ENCODE measurements at places on chromosomes 4 and X.

- DNase-seq = no peak
These were observed 99.2 kb downstream of the JADE1 start for GRCh38 chr4:128908735-128909134.

DNA sequence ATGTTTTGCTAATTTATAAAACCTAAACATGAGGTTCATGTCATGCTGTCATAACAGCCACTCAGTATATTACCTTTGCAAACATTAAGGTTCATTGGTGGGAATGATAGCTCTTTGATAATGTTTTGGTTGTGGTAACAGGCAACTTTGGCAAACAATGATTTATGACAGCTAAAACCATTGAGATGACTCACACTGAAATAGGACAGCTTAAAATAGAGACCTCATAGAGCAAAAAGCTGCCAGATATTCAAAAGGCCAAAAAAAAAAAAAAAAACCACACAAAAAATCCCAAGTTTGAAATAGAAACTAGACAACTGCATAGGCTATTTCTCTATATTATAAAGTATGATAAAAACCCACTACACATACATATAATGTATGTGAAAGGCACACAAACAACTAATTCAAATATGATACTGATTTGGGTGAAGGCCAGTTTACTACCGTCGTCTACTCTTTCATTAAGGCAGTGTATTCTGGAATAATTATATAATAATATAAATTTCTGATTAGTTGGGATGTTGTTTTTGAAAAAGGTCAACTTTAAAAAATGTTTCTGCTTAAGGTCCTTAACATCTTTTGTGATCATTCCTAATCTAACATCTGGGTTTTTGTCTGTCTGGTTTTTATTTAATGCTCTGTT lies 646.0 kb upstream of the PITX2 start:
- DNase-seq = no peak

GRCh38 chr4:181684310-181684709 lies 558.9 kb upstream of the TENM3 start:
- no peak for DNase-seq

DNA sequence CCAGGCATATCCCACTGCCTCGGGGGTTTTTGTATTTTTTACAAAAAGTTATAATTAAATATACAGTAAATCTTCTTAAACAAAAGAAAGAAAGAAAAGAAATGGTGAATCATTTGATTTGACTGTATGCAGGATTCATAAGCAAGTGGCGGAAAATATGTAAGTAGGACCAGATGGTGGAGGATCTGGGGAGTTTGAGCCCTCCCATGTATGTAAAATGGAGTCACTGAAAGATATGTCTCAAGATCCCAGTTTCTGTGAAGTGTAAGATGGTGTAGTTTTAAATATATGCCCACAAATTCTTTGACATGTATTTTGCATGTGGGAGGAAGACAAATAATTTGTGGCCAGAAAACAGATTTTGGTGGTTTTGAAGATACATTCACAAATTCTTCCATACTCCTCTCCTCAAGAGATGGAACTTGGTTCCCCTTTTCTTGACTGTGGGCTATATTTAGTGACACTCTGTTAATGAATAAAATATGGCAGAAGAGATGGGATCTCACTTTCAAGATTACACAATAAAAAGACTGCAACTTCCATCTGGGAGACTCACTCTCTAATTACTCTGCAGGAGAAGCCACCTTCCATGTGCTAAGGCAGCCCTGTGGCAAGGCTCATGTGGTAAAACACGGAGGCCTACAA lies 133.6 kb upstream of the S100G start:
- DNase-seq = no peak

GRCh38 chrX:24339911-24340310 lies 20.5 kb upstream of the SUPT20HL1 start:
- no peak for DNase-seq

DNA sequence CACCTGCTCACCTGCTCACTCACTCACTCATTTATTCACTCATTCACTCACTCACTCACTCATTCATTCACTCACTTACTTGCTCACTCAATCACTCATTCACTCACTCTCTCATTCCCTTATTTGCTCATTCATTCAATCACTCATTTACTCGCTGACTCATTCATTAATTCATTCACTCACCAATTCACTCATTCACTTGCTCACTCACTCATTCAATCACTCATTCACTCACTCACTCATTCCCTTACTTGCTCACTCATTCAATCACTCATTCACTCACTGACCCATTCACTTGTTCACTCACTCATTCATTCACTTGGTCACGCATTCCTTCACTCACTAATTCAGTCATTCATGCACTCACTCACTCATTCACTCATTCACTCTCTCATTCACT lies 88.7 kb upstream of the AFAP1 start:
- no peak for DNase-seq

DNA sequence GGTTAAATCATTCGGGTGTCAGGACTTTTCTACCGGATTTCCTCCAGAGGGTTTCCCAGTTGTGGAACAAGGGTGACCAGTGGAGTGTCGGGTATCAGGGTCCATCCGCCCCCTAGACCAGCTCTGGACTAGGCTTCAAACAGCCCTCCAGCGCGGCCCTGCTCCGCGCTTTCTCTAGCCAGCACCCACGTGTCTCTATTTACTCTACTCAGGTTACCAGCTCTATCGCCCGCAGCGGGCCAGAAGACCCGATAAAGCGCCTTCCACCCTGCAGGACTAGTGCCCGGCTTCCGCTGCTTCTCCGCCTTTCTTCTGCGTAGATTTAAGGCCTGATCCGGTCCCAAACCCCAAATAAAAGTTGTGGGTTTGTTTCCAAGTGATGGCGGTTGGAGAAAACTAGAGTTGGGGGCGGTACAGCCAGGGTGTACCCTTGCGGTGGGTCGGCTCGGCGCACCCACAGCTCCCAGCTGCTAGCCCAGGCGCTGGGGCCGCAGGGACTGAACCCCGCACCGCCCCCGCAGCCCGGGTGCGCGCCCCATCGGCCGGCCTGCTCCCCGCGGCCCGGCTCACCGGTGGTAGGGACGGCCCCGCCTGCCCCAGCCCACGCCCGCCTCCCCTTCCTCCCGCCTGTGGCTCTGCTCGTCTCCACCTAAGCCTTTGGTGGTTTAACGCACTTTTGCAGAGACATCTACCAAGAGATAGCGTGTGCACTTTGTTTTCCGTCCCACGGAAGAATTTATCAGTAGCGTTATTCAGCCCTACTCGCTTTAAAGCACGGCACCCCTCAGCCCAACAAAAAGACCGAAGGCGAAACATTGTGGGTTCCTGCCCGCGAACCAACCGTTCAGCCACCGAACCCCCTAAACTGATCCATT lies 2.1 kb downstream of the LEF1 start:
- peak; percentile 88 for DNase-seq

- peak; percentile 43 for DNase-seq
These were observed 55.7 kb upstream of the PPARGC1A start for GRCh38 chr4:23945451-23946017.

DNA sequence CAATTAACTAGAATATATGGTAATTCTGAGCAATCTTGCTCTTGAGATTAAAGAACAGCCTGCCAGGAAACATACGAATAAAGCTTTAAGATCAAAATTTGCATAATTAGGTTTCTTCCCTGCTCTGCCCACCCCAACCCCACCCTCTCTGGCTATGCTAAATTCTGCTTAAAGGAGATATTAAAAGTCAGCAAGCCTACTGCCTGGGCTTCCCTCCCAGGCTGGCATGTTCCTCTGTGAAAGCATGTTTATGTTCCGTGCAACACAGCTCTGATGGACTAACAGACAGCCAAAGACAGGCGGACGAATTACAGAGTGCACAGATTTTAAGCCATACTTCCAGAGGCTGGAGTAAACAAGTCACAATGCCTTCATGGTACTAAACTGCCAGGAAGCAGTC lies 28.4 kb downstream of the CD99L2 start:
- no peak for DNase-seq

- no peak for DNase-seq
These were observed 62.5 kb downstream of the RLIM start for GRCh38 chrX:74551934-74552333.

DNA sequence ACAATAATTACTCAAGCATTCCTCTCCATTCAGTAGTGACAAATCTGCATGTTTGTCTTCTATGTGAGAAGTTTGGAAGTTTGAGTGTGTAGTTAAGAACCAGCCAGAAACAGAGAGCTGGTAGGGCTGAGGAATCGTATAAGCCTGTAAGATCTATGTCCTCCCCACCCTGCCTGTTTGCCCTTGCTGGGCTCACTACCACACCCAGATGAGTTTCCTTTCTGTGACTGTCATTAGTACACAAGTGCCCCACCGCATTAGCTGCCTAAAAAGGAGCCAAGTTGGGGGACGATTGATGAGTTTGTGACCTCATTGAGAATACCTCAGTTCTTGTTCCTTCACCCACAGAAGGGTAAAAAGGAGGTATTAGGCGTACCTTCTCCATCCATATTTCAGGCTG lies 28.3 kb downstream of the DOCK11 start:
- DNase-seq = no peak

DNA sequence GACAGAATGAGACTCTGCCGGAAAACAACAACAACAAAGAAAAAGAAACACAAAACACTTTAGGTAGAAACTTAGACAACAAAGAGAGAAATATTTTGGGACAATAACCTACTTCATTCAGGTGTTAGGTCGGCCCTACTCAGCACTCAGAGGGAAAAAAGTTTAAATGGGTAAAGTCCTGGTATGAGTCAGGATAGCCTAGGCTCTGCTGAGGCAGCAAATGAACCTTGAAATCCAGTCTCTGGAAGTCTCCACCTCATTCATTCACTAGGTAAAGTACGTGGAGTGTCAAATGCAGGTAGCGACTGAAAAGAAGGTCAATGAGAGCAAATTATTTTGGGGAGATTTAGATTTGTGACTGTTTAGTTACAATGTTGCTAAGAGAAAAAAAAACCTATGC lies 127.4 kb downstream of the FHDC1 start:
- no peak for DNase-seq

DNA sequence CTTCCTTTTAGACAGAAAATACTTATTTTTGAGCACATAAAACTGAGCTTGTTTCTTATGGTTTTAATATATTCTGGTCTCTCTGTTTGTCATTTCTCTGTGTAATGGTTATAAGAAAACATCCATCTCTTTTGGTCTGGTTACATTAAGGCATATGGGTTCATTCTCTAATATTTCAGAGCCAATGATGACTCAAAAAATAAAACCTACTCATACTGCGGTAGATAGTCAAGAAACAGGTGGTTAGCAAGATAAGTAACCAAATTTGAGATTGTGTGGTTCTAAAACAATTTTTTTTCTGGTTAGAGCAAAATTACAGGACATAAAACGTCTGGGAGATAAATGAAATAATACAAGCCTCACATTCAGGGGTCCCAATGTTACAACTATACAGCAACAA lies 654.5 kb downstream of the STIM2 start:
- no peak for DNase-seq

GRCh38 chrX:63350465-63350877 lies 661 bp downstream of the SPIN4 start:
- DNase-seq = peak; percentile 62

- no peak for DNase-seq
These were observed 837 bp downstream of the CITED1 start for GRCh38 chrX:72304877-72305276.

GRCh38 chr4:159829184-159829583 lies 726.3 kb downstream of the RAPGEF2 start:
- DNase-seq = no peak

DNA sequence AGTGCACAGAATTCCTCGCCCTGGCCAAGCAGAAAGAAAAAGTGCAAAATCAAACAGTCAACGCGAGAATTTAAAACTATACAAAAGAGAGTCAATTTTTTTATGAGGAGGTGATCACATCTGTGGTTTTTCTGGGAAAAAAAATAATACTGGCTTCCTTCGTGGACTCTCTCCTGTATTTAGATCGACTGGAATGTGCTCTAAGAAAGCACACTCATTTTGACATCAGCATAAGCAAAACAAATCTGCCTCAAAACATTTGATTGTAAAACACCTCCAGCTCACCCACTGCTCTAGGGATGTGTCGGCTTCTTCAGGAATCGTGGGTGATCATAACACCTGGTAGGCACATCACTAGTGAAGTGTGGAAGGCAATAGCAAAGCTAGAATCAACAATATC lies 417.4 kb upstream of the FAT1 start:
- DNase-seq = no peak

GRCh38 chr4:184722798-184723197 lies 11.1 kb downstream of the CENPU start:
- no peak for DNase-seq

DNA sequence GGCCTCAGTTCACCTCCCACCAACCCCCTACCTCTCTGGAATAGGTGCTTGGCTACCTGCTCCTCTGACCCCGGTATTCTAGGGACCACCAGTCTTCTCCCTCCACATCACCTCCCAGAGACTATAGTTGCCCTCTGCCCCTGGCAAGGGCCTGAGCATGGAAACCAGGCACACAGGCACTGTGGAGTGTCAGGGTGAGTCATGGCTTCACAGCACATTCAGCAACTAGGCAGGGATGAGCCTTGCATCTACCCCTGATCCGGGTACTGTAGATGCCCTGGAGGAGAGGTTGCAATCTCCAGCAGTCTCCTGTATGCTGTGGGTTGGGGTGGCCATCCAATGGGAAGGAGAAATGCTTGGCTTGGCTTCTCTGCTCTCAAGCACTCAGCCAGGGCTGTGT lies 472.7 kb downstream of the IDS start:
- DNase-seq = no peak

DNA sequence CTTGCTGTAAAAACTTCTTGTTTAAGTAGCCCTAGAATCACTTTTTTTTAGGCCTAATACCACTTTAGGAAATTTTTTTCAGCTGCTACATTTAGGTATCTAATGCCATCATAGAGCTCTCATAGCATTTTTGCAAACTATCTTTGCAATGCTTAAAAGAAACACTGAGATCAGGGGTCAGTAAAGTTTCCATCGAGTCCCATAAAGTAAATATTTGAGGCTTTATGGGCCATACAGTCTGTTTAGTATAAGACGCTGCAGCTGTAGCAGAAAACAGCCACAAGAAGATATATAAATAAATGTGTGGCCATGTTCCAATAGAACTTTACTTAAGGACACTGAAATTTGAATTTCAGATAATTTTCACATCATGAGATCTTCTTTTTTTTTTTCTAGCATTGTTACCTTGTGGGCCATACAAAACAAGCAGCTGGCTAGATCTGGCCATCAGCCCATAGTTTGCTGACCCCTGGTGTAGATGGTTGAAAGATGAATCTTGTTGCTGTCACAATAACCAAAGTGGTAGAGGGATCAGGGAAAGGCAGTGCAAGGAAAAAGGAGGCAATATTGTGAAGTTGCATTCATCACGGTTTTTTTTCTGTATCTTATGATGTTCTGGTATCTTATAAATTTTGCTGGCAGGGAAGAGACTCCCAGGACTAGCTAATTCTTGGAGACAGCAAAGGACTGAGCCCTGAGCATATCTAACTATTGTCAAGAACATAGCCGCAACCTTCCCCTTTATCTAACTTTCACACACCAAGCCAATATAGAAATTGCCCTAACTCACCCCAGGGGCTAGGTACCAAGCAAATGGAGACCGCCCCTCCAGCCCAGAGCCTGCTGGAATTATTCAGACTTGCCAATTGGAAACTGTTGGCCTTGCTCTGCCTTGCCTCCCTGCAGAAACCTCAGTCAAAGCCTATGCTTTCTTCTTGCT lies 46.6 kb downstream of the RASGEF1B start:
- no peak for DNase-seq

- DNase-seq = no peak
These were observed 1.8 kb upstream of the TMEM164 start for GRCh38 chrX:110000847-110001713.

- DNase-seq = no peak
These were observed 353.2 kb downstream of the PDHA2 start for GRCh38 chr4:96193061-96193460.

GRCh38 chr4:164501074-164501473 lies 252.9 kb upstream of the SMIM31 start:
- no peak for DNase-seq
